ENCODE measurements at places on chromosomes 2 and 18. TPM values are rescaled to one million over a fixed set of nuclear protein-coding genes. Genes with fewer than 3 reads are reported as not detected.

Gene SERPINB13
- not detected for total RNA-seq

Gene TFCP2L1
- 0.12 TPM for total RNA-seq

Gene REG1B
- not detected for total RNA-seq

Gene UPP2
- not detected for total RNA-seq

DNA sequence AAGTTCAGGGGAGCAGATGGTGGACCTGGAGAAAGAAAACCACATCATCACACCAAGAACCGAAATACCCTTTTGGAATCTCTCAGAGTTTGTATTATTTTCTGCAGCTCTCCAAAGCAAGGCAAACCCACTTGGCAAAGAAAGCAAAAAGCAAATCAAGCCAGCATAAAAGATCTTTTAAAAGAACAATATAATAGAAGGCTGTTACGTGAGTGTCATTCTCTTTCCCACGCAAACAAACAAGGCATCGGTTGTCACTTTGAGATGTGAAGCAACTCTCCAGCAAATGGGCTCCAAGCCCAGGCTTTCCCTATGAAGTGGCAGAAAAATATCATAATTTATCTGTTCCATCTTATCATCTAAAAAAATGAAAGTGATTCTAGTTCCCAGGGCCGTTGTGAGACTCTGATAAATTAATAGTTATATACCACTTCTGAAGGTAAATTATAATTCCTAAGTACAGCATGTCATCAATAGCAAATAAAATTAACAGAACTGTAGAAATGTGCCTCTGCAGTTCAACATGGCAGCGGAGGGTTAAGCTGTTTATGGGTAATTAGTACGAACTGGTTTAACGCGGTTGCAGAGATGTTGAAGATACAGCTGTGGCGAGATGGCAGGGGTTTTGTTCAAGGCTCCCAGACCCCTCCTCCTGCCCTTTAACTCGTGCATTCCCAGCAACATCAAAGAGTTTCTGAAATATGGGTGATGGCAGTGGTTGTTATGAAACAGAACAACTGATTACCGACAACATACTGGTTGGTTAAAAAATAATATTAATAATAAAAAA is 89.2 kb downstream of the EPHA4 start:
- H3K36me3 ChIP-seq: no peaks in the 10 kb centered on the region
- H3K27me3 ChIP-seq: no peaks in the 10 kb centered on the region
- no peak overlapping the region for H3K4me3 ChIP-seq
- H3K27ac ChIP-seq: no peak overlapping the region
- H3K4me1 ChIP-seq: no peaks in the 10 kb centered on the region

GRCh38 chr2:113039719-113040118 is 12.9 kb downstream of the IL36B start:
- no peak for DNase-seq
- H3K36me3 ChIP-seq: no peaks in the 10 kb centered on the region
- H3K4me1 ChIP-seq: no peaks in the 10 kb centered on the region
- no peak overlapping the region for H3K27ac ChIP-seq

DNA sequence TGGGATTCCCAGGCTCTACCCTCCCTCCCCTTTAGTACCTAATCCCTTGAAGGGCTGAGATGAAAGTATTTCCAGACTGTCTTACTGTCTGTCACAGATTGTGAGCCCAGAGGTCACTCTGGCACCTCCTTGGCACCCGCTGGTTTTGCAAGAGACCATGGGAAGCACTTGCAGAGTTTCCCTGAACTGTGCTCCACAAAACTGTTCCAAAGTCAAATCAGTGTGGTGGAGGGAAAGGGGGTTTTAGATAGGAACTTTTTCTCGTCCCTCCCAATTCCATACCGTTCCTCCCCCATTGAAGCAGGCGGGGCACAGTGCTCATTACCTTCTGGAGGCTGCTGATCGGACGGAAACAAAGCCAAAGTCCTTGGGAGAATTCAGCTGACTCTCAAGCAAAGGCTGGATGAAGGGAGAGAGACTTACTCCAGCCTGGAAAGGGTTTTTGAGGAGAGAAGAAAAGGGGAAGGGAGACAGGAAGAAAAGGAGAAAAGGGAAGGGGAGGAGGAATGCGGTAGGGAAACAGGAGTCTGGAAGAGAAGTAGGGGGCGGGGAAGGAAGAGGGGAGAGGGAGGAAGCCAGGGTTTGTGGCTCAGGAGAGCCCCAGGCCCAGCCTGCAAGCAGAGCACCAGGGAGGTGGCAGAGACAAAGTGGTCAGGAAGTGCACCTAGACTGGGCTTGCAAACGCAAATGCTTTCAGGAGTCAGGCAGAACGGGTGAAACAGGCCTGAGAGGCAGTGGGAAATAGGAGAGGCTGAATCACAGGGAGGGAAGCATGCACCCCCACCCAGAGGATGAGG is 88.4 kb upstream of the SP3 start:
- no peaks in the 10 kb centered on the region for H3K36me3 ChIP-seq
- no peak overlapping the region for H3K27ac ChIP-seq
- H3K4me3 ChIP-seq: no peak overlapping the region
- H3K4me1 ChIP-seq: no peaks in the 10 kb centered on the region
- no peak for DNase-seq
- H3K27me3 ChIP-seq: peaks cover 18% of the 10 kb centered on the region

GRCh38 chr2:1613078-1613445 is 131.3 kb downstream of the PXDN start:
- DNase-seq: no peak
- H3K4me3 ChIP-seq: no peak overlapping the region
- peaks cover 8% of the 10 kb centered on the region for H3K27me3 ChIP-seq
- no peaks in the 10 kb centered on the region for H3K36me3 ChIP-seq
- no peak overlapping the region for H3K27ac ChIP-seq

GRCh38 chr18:51537487-51537886 is 340.0 kb upstream of the MEX3C start:
- H3K27ac ChIP-seq: no peak overlapping the region
- no peaks in the 10 kb centered on the region for H3K4me1 ChIP-seq
- DNase-seq: peak; percentile 59
- no peak overlapping the region for H3K4me3 ChIP-seq

DNA sequence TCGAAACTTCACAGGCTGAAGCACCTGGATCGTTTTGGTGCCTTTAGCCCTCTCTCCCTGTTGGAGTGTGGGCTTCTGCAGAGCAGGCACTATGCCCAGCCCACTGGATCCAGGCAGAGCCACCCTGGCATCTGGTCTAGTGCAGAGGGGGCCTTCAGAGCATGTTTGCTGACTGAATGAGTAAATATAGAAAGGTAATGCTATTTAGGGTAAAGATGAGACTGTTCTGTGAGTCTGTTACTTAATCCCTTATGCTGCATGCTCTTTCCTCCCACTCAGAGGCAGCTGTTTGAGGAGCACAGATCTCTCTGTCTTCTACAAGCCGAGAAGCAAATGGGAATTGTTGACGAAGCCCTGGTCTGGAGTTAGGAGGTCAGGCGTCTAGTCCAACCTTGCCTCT is 130.2 kb downstream of the RGPD3 start:
- no peak overlapping the region for H3K4me3 ChIP-seq
- no peaks in the 10 kb centered on the region for H3K4me1 ChIP-seq
- peaks cover 4% of the 10 kb centered on the region for H3K27me3 ChIP-seq
- DNase-seq: no peak
- no peak overlapping the region for H3K27ac ChIP-seq

- H3K4me3 ChIP-seq: no peak overlapping the region
- H3K36me3 ChIP-seq: no peaks in the 10 kb centered on the region
- no peaks in the 10 kb centered on the region for H3K27me3 ChIP-seq
- H3K4me1 ChIP-seq: no peaks in the 10 kb centered on the region
Measured at GRCh38 chr2:35356332-35356731, 999.2 kb upstream of the CRIM1 start.

DNA sequence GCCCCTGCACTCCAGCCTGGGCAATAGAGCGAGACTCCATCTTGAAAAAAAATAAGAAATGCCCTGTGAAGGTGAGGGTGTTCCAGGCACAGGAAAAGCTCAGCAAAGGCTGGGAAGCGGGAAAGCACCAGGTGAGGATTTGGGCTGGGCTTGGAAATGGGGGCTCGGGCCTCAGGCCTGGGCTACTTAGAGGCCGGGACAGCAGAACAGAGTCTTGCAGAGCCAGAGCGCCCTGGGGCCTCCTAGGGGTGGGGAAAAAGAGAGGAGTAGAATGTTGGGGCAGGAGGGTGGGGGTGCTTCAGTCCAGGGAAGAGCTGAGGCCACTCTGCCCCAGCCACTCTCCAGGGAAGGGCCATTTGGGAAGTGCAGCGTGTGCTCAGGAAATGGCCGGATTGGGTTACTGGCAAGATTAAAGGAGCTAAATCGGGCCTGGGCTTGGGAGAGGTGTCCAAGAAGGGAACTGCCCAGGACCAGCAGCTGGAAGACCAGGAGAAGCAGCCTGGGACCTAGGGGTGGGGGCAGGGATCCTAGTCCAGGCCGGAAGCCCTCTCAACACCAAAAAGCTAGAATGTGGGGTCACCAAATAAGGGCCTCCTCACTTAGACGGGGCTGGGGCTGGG is 13.8 kb upstream of the DES start:
- H3K4me3 ChIP-seq: no peak overlapping the region
- H3K36me3 ChIP-seq: no peaks in the 10 kb centered on the region
- no peaks in the 10 kb centered on the region for H3K4me1 ChIP-seq
- H3K27me3 ChIP-seq: peaks cover 11% of the 10 kb centered on the region
- DNase-seq: no peak

DNA sequence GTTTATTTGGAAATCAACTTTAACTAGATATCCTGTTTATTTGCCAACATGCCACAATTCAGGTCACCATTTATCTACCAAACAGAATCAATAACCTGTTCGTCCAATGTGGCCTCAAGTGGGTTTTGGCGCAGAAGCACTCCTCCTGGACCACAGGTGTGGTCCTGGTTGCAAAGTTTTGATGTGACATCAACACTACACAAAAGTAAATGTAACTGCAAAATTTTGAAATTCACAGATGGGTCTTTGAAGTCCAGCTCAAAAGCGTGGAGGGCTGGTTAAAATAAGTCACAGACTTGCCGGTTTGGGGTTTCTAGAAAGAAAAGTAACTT is 474 bp upstream of the GCA start:
- peak overlapping the region; percentile 61 for H3K27ac ChIP-seq
- peaks cover 17% of the 10 kb centered on the region for H3K4me1 ChIP-seq
- peak overlapping the region; percentile 91 for H3K4me3 ChIP-seq

DNA sequence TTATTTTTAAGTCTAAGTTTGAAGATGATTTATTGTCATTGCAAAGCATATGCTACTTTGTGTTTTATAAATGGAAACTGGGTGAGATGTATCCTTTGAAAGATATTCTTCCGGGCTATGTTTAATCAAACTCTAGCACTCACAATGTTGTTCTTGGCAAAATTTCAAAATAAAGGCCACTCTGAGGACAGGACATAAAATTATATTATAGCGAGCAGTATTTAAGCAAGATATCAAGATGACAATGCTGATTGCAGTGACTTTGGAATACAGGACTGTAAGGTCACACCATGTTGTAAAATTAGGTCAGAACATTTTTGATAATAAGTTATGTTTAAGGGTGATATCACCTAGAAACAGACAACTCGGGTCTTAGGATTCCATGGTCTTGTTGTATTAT is 14.2 kb downstream of the RPRM start:
- DNase-seq: no peak
- peaks cover 3% of the 10 kb centered on the region for H3K27me3 ChIP-seq
- no peak overlapping the region for H3K27ac ChIP-seq
- H3K4me3 ChIP-seq: no peak overlapping the region

DNA sequence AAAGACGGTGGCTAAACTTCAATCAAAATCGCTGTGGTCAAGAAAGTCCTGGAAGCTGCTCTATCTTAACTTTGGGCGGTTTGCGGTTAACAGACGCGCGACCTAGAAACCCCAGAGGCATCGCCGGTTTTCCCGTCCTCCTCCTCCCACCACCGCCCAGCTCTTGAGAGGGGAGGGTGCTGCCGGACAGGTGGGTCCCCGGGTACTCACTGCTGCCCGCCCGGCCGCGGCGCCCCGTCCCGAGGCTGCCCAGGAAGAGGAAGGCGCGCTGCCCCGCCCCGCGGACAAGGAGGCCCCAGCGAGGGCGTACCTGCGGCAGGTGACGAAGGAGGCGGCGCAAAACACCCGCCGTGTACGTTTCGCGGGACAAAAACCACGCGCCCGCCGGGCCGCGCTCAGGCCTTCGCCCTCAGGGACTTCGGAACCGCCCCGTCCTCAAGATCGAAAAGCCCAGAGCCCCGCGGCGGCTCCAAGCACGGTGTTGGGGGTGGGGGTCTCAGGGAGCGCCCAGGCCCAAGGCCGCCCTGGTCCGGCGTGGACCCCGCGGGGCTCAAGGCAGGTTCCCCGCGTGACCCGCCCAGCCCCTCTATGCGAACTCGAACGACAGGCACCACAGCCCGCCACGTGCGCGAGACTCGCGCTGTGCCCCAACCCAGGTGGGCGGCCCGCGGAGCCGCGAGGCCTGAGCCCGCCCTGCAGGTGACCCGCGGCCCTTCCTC is at the start of gene SH3YL1:
SH3YL1 (minus strand) TSS at position 259 of the 719 bp plus-strand sequence; CDS start at position 211, 48 bp downstream.
- DNase-seq: peak; percentile 86
- H3K4me3 ChIP-seq: peak within 1 kb of the TSS; percentile 97
- peaks cover 24% of the 10 kb centered on the region for H3K36me3 ChIP-seq
- peak within 1 kb of the TSS; percentile 97 for H3K27ac ChIP-seq

GRCh38 chr2:159963700-159964099 is 98.7 kb downstream of the PLA2R1 start:
- peaks cover 10% of the 10 kb centered on the region for H3K4me1 ChIP-seq
- no peak overlapping the region for H3K27ac ChIP-seq
- H3K36me3 ChIP-seq: no peaks in the 10 kb centered on the region
- no peaks in the 10 kb centered on the region for H3K27me3 ChIP-seq
- DNase-seq: no peak

DNA sequence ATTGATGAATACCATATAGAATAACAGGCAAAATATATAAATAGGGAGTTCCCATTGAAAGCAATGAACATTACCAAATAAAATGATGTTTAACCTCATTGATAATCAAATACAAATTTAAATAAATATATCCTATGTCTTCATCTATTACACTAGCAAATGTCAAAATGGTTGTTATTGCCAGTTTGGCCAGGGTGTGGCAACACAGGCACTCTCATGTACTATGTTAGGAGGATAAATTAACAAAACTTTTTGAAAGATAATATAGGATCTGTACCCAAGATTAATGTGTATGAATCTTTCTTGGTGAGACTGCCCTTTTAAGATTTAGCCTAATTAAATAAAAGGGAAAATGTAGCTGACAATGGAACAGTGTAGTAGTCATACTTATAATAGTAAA is 659.3 kb downstream of the ERBB4 start:
- H3K27ac ChIP-seq: no peak overlapping the region
- no peaks in the 10 kb centered on the region for H3K27me3 ChIP-seq
- no peak for DNase-seq
- no peaks in the 10 kb centered on the region for H3K4me1 ChIP-seq
- no peaks in the 10 kb centered on the region for H3K36me3 ChIP-seq

- H3K27ac ChIP-seq: peak overlapping the region; percentile 89
- H3K27me3 ChIP-seq: no peaks in the 10 kb centered on the region
- peaks cover 32% of the 10 kb centered on the region for H3K36me3 ChIP-seq
- H3K4me3 ChIP-seq: peak overlapping the region; percentile 92
- peaks cover 41% of the 10 kb centered on the region for H3K4me1 ChIP-seq
Measured at GRCh38 chr2:230714136-230714480, 1.5 kb downstream of the CAB39 start.
